Anterior cingulate cortex (tissue), 58 donors: ENCODE measurements at places on chromosomes 11 and 22.

DNA sequence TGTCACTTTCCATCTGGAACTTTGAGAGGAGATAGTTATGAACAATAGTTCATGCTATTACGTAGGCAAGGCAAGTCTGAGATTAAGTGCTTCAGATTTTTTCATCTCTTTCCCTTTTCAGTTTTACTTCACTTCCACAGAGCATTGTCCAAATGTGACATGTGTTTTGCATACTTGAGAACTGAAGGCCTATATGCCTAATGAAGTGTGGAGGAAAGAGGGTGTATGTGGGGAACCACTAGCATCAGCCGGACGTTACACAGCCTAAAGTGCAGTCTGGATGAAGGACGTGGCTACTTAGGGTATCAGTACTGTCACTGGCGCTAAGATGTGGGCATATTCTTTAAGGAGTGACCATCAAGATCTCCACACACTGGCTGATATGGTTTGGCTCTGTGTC, 26.2 kb downstream of the FANCF start:
- no peak for DNase-seq

GRCh38 chr11:35855671-35856070, 88.2 kb upstream of the LDLRAD3 start:
- no peak for DNase-seq

DNA sequence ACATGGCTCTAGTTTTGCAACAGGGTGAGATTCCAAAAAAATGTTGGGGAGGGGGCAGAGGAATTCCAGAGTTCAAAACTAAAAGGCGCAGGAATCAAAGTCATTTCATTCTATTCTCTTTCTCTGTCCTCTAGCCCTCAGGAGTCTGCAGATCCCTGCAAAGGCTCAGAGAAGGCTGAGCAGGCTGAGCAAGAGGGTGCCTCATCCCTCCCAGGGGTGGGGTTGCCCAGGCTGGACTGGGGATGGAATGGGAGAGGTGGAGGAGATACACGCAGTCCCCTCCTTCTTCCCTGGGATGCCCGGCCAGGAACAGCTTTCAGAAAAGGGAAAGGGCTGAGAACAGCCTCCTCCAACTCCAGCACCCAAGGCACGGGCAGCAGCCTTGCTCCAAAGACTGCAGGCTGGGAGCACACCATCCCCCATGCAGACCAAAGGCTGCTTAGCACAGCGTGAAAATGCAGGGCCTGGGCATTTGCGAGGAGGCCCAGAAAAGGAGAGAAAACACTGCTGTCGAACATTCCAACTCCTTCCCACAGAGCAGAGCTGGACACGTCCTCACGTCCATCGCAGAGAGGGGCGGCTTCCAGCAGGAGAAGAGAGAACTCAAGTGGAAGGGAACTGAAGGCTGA, 51.8 kb downstream of the MN1 start:
- no peak for DNase-seq

DNA sequence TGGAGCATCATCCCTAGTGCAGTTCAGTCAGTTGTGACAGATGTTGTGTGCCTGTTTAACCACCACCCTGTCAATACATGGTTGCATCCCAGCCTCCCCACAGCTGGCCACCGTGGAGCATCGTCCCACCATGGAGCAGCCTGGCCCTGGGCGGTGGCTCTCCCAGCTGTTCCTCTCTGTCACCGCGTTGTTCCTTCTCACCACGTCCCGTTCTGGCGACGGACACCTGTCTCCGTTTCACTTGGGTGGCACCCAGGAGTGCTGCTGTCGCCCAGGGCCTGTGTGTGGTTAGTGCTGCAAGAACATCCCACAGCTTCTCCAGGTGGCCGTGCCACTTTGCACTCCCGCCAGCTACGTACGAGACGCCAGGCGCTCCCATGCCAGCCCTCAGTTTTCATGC, 26.5 kb downstream of the MUC6 start:
- no peak for DNase-seq

- DNase-seq: no peak
Observed at GRCh38 chr11:38153985-38154384, 1555.9 kb upstream of the RAG2 start.

DNA sequence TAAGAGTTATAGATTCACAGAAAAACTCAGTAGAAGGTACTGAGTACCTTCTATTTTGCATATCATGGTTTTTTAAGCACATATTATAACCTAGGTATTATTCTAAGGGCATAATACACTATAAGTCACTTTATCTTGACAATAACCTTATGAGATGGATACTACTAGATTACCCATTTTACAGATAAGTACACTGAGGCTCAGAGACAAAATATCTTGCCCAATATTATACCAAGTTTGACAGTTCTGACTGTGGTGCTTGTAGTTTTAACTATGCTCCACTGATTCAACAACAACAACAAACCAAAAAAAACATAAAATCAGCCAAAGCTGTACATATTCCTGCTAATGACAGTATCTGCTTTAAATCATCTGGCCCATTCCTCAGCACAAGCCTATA, 10.5 kb downstream of the OR51M1 start:
- DNase-seq: no peak

DNA sequence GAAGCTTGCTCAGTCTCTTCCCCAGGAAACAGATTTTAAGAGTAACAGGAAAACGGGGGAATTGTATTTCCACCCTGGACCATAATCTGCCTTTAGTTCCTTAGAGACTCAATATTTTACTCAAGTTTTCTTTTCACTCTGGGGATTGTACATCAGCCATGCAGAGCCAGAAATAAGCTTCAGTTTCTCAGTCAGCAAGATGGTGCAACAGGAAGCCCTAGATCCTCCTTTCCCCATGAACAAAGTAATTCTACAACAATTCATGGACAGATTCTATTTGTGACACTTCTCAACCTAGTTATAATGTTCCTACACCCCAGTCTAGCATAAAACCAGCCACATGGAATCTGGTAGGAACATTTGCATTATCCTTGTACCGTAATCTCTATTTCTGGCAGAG, 24.7 kb downstream of the OR8B2 start:
- DNase-seq: no peak
